ENCODE measurements at places on chromosomes 1 and 21.
A peak's percentile ranks its signal among the peaks of the same experiment; 100 is the strongest.

DNA sequence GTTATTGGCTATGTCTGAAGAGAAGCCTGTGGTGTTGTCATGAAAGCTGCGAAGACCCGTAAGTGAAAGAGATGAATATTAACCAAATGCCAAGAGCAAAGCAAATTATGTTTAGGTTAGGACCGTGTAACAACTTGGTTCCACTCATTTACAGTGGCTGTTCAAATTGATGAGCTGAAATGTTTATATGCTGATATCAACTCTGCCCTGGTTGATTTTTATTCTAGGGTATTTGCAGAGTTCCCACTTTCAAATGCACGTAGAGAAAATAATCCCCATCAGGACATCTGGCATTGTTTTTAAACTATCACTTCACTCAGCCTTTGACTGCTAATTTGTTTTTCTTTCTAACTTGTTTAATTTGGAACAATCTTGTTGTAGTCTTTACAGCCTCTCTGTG is 581.6 kb upstream of the ADAMTS5 start:
- no peak for DNase-seq

GRCh38 chr1:7922301-7922700 is 18.3 kb downstream of the TNFRSF9 start:
- no peak for DNase-seq

- no peak for DNase-seq
Observed at GRCh38 chr1:66852870-66853269, 51.8 kb upstream of the INSL5 start.

DNA sequence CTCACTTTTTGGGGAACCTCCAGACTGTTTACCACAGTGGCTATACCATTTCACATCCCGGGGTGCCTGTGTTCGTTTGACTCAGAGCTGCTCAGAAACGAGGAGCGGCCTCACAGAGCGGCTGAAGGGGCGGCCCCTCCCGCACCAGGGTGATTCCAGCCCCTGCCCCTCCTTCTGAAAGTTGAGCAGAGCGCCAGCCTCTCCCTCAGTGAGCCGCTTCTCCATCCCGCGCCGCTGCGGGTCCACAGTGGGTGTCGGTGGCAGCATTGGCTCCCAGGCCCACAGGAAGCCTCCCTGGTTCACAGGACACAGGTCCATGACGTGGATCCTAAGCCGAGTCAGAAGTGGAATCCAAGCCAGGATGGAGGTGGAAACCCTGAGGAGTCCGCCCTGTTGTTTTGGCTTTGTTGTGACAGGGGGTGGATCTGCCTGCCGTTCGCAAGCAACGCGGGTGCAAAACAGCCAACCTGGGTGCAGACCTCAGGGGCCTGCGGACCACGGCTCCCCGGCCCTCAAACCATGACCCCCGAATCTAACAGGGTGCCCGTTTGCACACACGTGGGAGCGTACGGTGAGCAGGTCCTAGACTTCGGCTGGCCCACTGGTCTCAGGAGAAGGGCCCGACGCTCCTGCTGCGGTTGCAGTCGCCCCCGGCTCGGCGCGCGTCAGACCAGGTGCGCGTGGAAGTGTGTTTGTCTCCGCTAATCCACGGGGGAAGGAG is 186.8 kb upstream of the ARHGEF16 start:
- DNase-seq: no peak

DNA sequence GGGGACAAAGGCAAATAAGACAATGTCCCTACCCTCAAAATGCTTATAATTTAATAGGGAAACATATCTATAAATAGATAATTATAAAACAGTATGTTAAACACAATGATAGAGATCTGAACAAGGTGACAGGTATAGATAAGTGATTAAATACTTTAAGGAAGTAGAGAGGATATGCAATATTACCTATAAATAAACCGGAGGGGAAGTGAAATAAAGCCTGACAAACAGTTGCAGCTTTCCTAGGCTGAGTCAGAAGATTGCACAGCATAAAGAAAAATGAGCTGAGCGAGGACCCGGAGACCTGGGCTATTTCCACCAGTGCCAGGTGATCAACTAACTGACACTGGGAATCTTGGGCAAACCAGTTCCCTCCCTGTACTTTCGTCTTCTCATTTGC is 11.5 kb upstream of the PSRC1 start:
- DNase-seq: no peak

DNA sequence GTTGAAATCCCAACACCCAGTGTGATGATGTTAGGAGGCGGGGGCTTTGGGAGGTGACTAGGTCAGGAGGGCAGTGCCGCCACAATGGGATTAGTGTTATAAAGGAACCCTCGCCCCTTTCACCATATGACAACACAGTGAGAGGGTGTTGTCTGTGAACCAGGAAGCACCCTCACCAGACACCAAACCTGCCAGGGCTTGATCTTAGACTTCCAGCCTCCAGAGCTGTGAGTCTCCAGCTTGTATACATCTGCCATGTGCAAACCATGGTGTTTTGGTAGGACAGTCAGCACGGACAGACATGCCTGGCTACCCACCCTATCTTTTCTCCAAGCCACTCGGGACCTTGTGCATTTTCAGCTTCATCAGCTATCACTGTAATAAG is 4.0 kb downstream of the TRIM11 start:
- no peak for DNase-seq

- DNase-seq: no peak
Observed at GRCh38 chr1:162612606-162613400, 19.5 kb upstream of the DDR2 start.

DNA sequence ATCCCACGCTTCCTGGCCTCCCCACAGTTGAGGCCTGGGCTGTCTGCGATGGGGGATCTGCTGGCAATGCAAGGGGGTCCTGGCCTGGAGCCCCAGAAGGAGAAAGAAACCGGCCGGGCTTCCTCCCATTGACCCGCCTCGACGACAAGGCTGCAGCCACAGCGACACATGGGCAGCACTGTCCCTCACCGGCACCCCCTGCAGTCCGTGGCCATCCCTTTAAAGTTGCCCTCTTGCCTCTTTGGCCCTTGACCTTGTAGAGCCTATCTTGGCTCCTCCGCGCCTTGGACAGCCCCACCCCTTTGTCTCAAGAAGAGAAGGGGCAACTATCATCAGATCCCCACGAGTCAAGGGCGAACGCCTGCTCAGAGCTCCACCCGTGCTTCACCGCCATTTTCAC is 106.0 kb downstream of the CASZ1 start:
- no peak for DNase-seq

- peak; percentile 96 for DNase-seq
Observed at GRCh38 chr1:29706936-29707335, 470.6 kb downstream of the PTPRU start.

DNA sequence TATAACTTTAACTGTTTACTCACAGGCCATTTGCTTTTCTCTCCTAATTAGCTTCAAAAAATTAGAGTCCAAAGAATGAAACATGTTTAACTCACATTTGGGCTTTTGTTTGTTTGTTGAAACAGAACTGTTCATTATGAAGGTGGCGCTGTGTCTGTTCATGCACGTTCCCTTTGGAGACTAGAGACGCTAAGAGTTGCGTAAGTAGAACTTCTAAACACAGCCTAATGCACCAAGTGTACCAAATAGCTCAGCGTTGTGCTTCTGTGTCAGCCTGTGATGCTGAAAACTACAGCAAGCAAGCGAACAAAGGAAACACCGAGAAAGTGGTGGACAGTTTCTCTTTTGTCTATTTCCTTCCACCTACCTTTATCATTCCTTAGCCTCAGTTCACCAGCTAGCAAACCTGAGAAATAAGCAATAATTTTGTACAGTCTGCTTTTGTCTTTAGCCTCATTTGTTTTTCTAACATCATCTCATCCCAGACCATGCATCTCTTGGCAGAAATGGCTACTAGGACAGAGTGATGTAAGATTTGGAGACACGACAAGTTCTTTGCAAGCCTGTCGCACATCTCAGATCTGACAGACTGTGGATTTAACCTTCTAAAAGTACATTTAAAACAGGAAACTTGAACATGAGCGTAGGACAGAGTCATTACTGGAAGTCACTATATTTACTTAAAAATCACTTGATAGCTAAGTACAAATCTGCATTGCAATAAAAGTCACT is 375.1 kb downstream of the RYR2 start:
- DNase-seq: no peak

DNA sequence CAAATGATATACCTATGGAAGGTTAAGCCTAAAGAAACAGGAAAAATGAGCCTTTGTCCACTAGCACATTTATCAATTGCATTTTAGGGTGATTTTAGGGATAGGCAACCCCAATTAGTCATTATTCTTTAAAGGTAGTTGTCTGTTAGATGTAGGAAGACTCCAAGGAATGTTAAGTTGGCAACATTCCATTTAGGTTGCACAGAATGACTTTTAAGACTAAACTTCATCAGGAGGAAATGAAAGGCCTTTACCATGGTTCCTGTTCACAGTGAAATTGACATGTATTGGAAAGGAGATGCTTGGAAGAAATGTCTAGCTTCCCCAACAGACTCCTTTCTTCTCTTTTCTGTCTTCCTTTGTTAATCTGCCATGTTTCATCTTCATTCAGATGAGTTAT is 1.6 kb upstream of the APOBEC4 start:
- no peak for DNase-seq

GRCh38 chr21:39863111-39863510 is 4.1 kb upstream of the PCP4 start:
- peak; percentile 73 for DNase-seq

All from COR-L47 (cell line).